ENCODE measurements at places on chromosomes 16 and 17. TPM values are rescaled to one million over a fixed set of nuclear protein-coding genes. Genes with fewer than 3 reads are reported as not detected.

EXOC3L1 gene
- polyA plus RNA-seq = 12.9 TPM

MRPL28 gene
- 44.6 TPM for polyA plus RNA-seq

BCO1 gene
- 0.05 TPM for polyA plus RNA-seq

FAM171A2 gene
- polyA plus RNA-seq = 105 TPM

USP31 gene
- 6.1 TPM for polyA plus RNA-seq

ADGRG1 gene
- polyA plus RNA-seq = 5.8 TPM

KRT36 gene
- polyA plus RNA-seq = not detected

CFAP97D1 gene
- 0.05 TPM for polyA plus RNA-seq

NDRG4 gene
- polyA plus RNA-seq = 11.7 TPM

DNAI2 gene
- 0.14 TPM for polyA plus RNA-seq

CLN3 gene
- polyA plus RNA-seq = 11.8 TPM

VASN gene
- polyA plus RNA-seq = 13.7 TPM

PLD6 gene
- polyA plus RNA-seq = 3.7 TPM

PALB2 gene
- polyA plus RNA-seq = 8.5 TPM

CDH11 gene
- 43.2 TPM for polyA plus RNA-seq

NOL3 gene
- polyA plus RNA-seq = 34.4 TPM

SLC2A4 gene
- polyA plus RNA-seq = 39.2 TPM

GRB7 gene
- 0.51 TPM for polyA plus RNA-seq

TBC1D3K gene
- polyA plus RNA-seq = not detected

HOXB8 gene
- polyA plus RNA-seq = 0.19 TPM

TM4SF5 gene
- not detected for polyA plus RNA-seq

C17orf67 gene
- 1.5 TPM for polyA plus RNA-seq

AOC2 gene
- polyA plus RNA-seq = 1.0 TPM

PSMD11 gene
- 58.1 TPM for polyA plus RNA-seq

KRT39 gene
- 7.2 TPM for polyA plus RNA-seq

TMEM235 gene
- not detected for polyA plus RNA-seq

TNRC6C gene
- polyA plus RNA-seq = 9.6 TPM

ASB16 gene
- polyA plus RNA-seq = 18.2 TPM

CTRB1 gene
- polyA plus RNA-seq = 0.30 TPM

HP gene
- polyA plus RNA-seq = 0.39 TPM

SPATA22 gene
- polyA plus RNA-seq = 0.46 TPM

MYH11 gene
- 10.3 TPM for polyA plus RNA-seq

GSG1L2 gene
- polyA plus RNA-seq = not detected

SDK2 gene
- polyA plus RNA-seq = 27.2 TPM

ADAMTS18 gene
- 0.92 TPM for polyA plus RNA-seq

FOXN1 gene
- not detected for polyA plus RNA-seq

C16orf92 gene
- not detected for polyA plus RNA-seq

PPY gene
- not detected for polyA plus RNA-seq

MARVELD3 gene
- polyA plus RNA-seq = 0.22 TPM

NPIPA2 gene
- polyA plus RNA-seq = 1.7 TPM

FZD2 gene
- polyA plus RNA-seq = 14.5 TPM

ADORA2B gene
- 3.7 TPM for polyA plus RNA-seq

SLC52A1 gene
- polyA plus RNA-seq = 0.08 TPM

SSTR5 gene
- not detected for polyA plus RNA-seq

ABCC12 gene
- polyA plus RNA-seq = 0.33 TPM

KRT33B gene
- not detected for polyA plus RNA-seq

MYH8 gene
- polyA plus RNA-seq = 2,354 TPM

ABCA9 gene
- polyA plus RNA-seq = 15.6 TPM

PLEKHG4 gene
- polyA plus RNA-seq = 9.9 TPM

Measured in forelimb muscle (tissue), 1 donor.